CD4-positive, CD25-positive, alpha-beta regulatory T cell (primary cell): ENCODE measurements at places on chromosomes 1 and 21.

DNA sequence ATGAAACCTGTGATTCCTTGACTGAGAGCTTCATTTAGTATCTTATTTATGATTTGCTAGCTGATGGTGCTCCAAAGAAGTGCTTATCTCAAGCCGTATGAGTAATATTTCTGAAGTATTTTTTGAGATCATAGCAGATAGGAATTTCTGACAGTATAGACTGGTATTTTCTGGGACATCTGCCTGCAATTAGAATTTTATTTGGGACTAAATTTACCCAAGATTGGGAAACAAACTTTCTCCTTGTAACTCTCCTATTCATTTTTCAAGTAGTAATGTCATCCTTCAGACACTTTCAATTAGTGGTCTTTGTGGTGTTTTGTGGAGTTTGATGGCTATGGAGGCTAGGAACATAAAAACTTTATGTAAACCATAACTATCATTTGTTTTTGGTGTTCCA, 597.2 kb upstream of the ZP4 start:
- no peak for DNase-seq

DNA sequence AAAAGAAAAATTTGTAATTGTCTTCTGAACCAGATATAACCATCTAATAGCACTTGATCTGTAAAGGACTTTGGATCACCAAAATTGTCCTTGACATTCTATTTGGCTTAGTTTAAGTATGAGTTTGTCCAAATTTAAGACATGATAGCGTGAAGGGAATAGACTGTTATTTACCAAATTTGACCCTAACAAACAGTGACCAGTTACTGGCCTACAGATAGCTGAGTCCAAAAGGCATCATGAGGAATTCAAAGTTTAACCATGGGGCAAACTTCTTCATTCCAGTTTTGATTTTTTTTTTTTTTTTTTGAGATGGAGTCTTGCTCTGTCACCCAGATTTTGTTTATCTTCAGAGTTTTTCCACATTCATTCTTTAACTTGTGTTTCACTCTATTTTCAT, 38.5 kb downstream of the CLIC4 start:
- no peak for DNase-seq

DNA sequence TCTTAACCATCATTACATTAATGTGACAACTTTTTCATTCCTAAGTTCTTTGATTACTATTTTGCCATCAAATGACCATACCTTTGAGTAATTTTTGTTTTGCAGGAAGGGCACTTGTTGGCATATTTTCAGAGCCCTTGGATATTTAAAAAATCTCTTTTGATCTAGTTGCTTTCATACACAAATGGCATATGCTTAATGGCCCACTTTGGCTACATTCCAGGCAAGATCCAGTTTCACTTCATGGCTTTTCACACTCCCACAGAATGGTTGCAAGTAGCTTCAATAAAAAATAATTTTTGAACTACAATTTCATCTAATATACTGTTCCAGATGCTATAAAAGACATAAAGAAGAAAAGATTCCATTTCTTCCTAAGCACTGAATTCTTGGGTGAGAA, 18.1 kb downstream of the ADAM30 start:
- DNase-seq: no peak

DNA sequence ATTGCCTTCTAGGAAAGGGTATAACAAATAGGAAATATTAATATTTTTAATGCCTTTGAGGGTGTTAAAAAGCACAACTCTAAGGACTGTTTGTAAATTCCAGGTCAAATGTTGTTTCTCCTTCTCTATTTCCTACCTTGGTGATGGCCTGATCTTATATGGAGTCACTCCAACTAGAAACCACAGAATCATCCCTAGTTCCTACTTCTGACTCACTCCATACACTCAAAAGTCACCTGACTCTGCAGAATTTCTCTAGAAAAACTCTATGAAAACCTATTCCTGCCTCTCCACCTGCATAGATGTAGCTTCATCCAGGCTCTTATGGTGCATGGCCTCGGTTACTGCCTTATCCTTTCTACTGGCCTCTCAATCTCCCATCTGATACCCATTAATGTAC, 14.5 kb downstream of the RGS4 start:
- no peak for DNase-seq

GRCh38 chr1:82567348-82567747, 766.6 kb downstream of the ADGRL2 start:
- DNase-seq: no peak

DNA sequence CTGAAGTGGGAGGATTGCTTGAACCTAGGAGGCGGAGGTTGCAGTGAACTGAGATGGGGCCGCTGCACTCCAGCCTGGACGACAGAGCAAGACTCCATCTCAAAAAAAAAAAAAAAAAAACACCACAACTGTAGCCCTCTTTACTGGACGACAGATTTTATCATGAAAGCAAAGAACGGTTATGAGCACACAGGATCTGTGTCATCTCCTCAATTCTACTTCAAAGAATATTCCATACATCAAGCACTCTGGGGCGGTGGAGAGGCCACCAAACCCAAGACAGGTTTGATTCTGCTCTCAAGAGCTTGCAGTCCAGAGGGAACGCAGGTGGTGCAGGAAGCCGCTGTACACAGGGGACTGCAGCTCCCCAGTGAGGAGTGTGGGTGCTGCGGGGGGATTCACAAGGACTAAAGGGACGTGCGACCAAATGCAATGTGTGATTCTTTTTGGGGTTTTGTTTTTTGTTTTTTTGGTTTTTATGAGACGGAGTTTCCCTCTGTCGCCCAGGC, 110.1 kb downstream of the SPSB1 start:
- no peak for DNase-seq

DNA sequence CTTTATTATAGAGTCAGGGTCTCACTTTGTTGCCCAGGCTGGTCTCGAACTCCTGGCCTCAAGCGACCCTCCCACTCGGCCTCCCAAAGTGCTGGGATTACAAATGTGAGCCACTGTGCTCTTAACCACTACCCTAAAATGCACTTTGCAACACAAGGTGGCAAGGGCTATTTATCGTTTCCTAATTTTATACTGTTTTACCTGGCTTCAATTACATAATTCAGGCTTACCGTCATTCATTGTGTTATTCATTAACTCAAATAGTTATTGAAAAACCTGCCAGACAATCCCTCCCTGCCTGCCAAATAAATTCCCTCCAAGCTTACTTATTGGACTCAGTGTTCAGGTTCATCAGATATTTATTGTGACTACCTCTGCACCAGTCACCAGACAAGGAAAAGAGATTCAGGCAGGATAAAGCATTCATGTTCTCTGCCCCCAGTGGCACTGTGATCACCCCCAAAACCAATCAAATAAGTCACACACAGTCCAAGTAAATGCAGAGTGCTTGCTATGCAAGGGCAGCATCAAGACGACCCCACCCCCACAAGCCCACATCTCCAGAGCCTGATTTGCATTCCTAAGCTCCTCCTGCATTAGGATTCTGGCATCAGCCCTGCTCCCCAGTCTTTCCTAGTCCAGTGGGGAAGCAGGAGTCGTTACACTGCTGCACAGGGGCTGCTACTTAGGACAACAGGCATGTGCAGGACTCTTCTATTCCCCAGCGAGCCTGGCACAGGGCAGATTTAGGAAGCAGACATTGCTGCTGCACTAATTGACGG, 8.1 kb downstream of the PAQR7 start:
- DNase-seq: no peak

- DNase-seq: peak; percentile 44
Measured at GRCh38 chr1:66357478-66358197, 176.3 kb upstream of the SGIP1 start.

GRCh38 chr1:209412036-209412435, 171.5 kb upstream of the CAMK1G start:
- no peak for DNase-seq

GRCh38 chr1:242187816-242188215, 188.9 kb upstream of the MAP1LC3C start:
- no peak for DNase-seq

DNA sequence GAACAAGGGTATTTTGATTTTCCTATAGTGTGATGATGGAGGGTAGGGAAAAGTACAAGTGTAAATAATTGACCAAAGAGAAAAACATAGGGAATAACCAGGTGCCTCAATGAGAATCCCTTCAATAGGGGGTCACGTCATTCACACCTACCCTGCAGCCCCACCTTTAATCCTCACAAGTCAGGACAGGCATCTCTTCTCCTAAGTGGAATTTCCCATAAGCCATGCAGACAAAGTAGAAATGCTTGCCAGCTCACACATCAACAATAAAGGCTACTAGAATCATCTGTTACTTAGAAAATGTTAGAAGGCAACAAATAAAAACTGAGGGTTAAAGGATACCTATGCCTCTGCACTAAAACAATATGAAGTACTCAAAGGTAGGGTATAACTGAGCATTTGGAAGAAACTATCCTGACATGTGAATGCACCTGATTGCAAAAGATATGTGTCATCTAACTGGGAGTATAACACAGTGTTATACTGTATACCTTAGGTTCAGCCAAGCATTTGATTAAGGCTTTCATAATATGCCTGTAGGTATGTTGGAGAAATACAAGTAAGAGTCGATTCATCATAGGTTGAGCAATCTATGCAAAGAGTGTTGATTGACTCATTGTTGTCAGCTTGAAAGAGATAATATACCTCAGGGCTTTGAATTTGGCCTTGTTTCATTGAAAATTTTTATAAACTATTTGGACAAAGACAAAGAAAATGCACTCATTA, 32.4 kb upstream of the ATP1A1 start:
- no peak for DNase-seq

GRCh38 chr1:36436821-36437220, 13.4 kb downstream of the OSCP1 start:
- DNase-seq: no peak

DNA sequence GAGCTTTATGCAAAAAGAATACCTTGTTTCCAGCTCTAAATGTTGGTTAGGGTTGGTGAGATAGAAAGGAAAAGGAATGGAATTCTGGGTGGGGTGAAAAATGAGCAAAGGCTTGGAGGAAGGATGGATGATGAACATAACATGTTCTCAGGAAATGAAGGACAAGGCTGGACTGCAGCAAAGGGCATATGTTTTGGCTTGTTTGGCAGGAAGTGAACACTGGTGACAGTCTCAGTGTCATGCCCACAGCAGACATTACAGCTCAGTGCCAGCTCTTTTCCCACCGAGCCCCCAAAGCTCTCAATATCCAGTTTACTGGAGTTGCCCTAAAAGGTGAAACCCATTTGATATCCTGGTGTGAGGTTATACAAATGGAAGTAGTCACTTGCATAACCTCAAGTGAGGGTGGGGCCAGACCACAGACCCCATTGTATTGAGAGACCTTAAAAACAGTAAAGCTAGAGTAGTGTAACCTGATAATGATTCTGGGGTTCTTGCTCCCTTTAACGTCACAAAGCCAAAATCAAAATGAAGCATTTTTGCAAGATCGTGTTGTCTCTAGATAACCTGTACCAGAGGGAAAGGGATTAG, 270.6 kb downstream of the NFIA start:
- DNase-seq: no peak

GRCh38 chr1:242212401-242212800, 213.5 kb upstream of the MAP1LC3C start:
- no peak for DNase-seq

DNA sequence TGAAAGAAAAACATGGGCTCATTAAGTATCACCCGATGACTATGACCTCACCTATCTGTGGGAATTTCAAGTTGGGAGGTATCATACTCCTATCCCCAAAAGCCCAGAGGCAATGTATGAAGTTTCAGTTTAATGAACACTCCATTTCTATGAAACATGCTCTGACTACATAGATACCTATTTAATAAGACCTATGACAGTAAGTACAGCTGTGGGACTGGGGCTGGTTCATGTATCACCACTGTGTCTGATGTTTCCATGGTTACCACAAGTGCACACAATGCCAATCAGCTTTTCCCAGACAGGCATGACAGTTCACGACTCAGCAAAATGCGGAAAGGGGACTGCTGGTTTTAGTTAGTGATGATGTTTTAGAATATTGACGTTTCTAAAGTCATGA, 167.7 kb downstream of the SIPA1L2 start:
- DNase-seq: no peak

DNA sequence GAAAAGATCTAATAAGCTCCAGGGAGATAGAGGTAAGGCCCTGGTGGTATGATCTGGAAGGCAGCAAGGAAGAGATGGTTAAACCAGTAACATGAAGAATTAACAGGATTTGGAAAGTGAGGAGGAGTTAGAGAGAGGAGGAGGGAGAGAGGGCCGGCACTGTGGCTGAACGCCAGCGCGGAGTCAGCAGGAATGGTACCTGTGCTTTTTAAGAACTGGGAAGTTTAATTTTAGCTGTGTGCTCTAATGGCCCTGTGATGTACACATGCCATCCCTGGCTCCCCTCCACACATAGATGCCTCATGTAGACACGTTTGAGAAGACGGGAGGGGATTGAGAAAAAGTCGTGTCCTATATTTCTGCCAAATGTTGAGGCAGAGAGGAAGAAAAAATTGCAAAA, 13.8 kb upstream of the AVPR1B start:
- no peak for DNase-seq

DNA sequence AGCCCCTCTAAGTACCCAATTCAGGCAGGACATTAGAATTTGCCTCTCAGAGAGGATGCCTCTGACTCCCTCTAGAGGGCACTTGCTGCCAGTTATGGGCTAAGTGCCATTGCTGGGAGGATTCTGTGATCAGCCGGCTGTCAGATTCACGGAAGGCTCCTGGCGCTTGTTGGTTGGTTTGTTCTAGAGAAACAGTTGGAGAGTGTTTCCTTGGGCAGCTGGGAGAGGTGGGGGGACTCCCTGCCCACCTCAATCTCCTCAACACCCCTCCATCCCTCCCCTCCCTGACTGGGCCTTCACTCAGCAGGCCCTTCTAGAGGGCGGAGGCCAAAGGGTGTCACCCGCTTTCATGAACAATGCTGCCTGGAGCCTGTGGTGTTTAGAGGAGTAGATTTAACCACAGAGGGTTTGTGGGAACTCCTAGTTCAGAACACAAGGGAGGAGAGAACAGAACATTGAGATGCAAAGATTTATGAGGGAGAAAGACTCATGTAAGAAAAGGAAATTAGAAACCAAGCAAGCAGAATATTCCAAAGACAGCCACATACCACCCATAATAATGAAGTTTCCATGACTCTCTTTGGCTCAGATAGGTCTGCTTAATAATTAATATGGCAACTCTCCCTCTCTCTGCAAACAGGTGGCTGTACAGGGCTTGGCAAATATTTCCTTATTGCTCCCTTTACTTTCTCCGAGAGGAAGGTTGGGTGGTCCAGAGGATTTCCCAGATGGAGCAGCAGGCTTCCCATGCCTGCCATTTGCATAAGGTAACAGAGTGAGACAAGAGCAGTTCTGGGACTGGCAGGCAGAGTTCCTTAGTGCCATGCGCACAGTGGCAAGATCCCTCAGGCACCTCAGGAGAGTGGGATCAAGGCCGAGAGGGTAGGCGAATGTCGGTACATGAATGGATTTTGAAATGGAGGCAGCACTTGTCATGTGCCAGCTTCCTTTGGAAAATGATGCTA, 30.0 kb upstream of the ACP6 start:
- peak; percentile 62 for DNase-seq
